ENCODE measurements at places on chromosomes 1 and 21.

DNA sequence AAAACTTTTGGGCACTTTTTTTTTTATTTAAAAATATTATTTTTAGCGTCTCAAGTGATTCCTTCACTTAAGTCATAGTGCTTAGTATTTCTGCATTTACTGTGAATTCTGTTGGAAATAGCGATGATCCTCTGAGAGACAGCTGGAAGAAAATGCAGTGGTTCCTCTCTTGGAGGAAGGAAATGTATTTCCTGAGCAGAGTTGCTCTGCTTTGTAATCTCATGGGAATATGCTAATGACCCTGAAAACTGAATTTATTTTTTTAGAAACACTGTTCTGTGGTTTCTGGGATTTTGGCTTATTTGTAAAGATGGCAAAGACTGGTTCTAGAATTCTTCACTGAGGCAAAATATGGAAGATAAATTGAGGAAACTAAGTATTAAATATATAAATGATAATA, 88.9 kb downstream of the NTNG1 start:
- no peak for DNase-seq

- DNase-seq: no peak
Measured at GRCh38 chr1:183986941-183987340, 50.6 kb downstream of the COLGALT2 start.

DNA sequence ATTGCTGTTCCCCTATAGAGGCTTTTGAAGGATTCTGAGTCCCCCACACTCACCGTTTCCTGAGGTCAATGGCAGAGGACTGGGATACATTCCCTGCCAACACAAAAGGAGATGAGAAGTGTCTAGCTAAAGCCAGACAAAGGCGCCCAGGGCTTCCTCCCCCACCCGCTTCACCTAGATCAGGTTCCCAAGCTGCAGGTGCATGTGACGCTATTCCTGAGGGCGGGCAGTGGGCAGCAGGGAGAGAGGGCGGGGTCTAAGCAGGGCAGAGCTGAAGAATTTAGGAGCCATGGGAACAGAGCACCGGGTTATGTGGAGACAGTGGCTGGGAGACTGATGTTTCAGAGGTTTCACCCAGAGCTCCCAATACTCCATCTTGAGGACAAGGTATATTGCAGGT, 6.0 kb upstream of the ARHGEF2 start:
- no peak for DNase-seq

DNA sequence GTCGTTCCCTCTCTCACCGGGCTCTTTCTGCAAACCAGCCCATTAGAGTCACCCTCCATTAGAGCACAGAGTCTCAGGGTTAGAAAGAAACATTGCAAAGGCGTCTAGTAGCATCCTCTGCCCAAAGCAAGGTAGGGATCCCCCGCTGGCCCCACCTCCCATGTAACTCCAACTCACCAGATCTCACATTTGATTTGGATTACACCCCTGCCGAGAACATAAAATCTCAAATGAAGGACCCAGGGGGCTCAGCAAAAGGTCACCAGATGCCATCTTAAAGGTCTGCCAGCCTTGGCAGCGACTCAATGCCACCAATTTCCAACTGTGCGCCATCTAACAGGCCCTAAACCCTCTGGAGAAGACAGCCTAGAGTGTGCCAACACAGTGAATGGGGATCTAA, 14.1 kb downstream of the C1orf87 start:
- DNase-seq: no peak

DNA sequence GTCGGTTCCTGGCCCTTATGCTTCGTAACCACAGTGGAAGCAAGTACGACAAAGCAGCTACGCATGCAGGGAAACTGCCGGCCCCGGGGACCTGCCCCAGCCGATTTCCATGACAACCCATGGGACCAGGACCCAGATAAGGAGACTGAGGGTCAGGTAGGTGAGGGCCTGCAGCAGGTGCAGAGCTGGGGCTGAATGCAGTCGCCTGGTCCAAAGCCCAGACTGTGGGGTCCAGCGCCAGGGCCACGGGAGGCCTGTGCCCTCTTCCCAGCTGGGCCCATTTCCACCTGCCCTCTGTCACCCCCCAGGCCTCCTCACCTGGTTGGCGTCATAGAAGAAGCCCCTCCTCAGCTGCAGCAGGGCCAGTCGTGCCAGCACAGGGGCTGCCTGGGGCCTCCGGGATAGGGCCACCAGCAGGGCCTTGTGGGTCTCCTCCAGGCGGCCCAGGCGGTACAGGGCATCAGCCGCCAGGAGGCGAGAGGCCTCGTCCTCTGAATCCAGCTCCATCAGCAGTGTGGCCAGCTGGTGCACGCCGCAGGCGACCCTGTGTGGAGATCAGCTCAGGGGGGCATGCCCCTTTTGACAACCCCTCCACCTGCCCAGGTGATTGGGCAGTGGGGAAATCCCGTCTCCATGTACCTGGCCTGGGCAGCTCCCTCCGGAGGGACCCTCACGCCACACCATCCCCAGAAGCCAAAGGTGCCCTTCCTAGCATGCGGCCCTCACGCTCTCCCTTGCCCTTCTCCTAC, 14.2 kb downstream of the TTC34 start:
- DNase-seq: no peak

DNA sequence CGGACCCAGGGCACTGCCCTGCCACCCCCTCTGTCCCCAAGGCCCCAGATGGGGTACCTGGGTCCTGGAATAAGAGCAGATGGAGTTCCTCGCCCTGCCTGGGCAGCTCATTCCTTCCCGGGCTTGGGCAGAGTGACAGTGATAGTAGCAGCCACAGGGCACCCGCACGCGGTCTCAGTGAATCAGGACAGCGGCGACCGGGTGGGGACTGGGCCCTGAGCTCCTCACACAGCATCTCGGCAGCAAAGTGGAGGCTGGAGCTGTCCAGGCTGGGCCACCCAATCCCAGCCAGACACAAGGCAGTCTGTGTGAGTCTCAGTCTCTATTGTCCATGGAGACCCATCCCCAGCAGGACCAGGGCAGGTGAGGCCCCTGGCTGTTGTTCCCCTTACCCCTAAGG, 37.4 kb upstream of the CCDC27 start:
- no peak for DNase-seq

DNA sequence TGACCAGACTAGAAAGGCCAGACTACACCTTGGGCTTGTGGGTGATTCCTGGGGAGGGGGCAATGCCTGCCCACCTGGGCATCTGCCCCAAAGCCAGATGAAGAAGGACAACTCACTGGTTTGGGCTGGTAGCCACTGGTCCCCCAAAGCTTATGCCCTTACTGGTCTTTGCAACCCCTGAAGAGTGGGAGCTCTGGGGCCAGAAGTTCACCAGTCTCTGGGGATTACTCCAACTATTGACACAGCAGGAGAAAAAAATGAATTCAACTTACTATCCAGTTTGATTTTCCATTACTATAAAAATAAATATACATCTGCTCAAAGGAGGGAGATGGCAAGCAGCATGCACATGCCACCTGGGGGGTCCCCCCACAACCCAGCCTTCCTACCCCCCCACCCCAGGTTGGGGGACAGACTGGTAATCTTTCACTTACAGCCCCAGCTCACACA, 2.6 kb downstream of the AHDC1 start:
- no peak for DNase-seq

DNA sequence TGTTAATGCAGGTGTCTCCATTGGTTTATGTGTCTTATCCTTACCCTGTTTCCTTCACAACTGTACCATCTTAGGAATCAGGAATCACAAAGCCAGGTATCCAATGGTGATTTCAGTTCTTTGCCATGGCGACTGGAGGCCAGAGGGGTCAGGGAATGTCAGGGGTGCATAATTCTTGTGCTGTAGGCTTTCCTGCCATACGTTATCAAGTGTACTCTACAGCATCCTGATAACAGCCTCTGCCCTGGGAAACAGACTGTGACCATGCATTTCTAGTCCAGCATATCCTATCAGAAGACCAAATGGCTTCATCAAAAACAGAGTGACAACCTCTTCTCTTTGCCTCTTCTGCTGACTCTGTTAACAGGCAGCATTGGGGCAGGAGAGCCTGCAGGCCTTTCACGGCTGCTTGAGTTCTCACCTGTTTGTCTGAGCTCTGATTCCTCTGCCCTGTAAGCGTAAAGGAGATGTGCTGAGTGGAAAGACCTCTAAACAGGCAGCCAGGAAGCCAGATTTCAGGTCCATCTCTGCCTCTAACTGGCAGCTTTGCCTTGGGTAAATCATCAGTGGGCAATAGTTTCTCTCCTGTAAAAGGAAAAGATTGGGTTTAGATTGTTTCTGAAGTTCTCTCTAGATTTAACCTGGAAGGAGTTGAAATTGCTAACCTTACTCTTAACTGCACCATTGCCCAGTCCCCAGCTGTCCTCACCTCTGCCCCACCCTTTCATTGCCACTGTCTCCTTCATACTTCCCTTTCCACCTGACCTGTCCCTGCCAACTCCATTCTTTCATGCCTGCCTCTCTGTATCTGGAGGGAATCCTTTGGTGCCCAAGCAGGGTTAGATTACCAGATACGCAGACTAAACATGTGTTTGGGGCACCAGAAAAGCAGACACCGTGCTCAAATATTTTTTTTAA, 80.2 kb downstream of the LRRC8D start:
- DNase-seq: no peak

GRCh38 chr1:38088366-38088765, 41.8 kb upstream of the POU3F1 start:
- no peak for DNase-seq

DNA sequence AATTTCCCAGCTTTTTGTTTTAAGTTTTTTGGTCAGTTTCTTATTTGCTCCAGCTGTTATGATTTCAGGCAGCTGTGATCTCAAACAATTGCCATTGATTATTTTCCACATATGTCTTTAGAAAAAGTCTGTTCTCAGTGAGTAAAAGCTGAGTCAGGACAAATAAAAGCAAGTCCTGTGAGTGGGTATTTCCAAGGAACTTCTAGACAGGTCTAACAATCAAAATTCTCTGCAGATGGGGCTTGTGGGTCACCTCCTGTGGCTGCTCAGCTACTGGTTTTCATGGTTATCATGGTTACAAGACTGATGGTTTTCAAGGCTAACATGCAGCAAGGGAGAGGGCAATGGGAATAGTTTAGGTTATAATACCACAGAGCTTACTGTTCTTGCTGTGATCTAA, 585.7 kb downstream of the LMO4 start:
- no peak for DNase-seq

DNA sequence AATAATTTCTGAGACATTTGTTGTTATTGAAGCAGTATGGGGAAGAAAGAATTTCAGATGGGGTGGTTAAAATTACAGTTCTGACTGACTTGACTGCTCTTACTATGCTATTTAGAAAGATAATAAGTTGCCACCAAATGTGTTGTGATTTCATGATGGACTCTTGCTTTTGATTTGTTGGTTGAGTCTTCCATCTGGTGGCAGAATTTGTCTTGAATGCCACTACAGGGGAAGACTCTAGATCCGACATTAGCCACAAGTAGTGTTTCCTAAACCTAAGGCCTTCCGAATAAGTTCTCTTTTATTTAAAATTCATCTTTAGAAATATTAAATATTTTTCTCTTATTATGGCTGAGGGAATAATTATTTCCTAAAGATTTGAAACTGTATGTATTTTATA, 190.9 kb upstream of the ADGRL4 start:
- no peak for DNase-seq

DNA sequence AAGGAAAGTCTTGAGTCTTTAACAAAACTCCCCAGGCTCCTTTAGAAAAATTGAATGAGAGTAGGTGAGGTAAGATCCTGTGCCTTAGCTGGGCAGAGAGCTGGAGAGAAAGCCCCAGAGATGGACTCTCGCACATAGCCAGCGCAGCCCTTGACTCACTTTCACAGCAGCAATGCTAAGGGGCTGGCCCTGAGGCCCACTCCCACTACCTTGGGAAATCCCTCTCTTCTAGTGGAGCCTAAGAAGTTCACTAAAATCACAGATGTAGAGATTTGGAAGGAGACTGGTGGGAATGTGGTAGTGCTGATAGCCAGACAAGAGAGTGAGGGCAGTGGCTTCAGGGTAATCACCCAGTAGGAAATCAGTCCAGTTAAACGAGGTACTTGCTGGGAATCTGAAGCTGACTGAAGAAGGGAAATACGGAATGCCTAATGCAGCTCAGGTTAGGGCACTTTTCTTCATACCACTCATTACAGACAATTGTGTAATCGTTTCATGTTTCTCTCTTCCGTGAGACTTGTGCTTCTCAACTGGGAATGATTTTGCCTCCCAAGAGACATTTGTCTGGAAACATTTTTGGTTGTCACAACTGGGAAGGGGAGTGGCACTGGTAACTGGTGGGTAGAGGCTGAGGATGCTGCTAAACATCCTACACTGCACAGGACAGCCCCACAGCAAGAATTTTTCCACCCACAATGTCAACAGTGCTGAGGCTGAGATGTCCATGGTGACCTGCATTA, 42.4 kb upstream of the LRRC8C start:
- no peak for DNase-seq

GRCh38 chr21:14353231-14353630, 29.7 kb downstream of the HSPA13 start:
- no peak for DNase-seq

- no peak for DNase-seq
Measured at GRCh38 chr21:17446737-17447136, 66.1 kb upstream of the CXADR start.

GRCh38 chr1:14919751-14920150, 233.8 kb upstream of the TMEM51 start:
- DNase-seq: no peak

GRCh38 chr1:212582808-212583615, 25.5 kb upstream of the ATF3 start:
- no peak for DNase-seq

GRCh38 chr1:159008744-159009188, 941 bp upstream of the IFI16 start:
- DNase-seq: no peak

GRCh38 chr1:115842948-115843347, 2.0 kb upstream of the NHLH2 start:
- no peak for DNase-seq

GRCh38 chr1:161017756-161018630, 3.0 kb downstream of the F11R start:
- no peak for DNase-seq

GRCh38 chr1:223645903-223646302, 19.6 kb downstream of the CAPN8 start:
- DNase-seq: no peak

DNA sequence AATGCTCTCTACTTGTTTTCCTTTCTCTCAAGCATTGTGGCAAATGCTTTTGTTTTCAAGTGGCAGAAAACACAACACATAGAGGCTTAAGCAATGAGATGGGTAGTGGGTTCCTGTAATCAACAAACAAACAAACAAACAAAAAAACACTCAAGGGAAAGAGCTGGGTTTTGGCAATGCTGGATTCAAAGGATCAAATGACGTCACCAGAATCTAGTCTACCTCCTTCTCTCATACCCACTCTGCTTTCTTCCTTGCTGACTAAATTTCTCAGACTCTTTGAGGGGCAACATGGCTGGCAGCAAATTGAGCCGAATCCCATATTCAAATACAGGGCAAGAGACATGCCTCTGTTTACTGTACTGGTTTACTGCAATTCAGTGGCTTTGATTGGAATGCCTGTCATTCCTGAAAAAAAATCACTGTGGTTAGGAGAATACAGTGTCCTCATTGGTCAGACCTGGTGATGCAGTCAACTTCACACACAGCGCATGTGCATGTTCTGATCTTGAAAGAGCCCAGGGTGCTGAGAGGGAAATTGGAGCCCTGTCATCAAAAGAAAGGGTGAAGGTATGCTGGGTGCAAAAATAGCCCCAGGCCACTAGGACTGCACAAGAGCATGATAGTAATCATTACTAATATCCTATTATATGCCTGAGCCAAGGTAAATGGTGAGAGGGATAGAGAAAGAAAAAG, 356.2 kb downstream of the KCTD3 start:
- no peak for DNase-seq

- no peak for DNase-seq
Measured at GRCh38 chr1:93595266-93595665, 86.4 kb downstream of the BCAR3 start.

GRCh38 chr1:65355031-65355712, 45.8 kb downstream of the DNAJC6 start:
- no peak for DNase-seq

- no peak for DNase-seq
Measured at GRCh38 chr1:235199441-235199840, 38.4 kb upstream of the RBM34 start.
